ENCODE measurements at places on chromosomes 4 and X.
A peak's percentile ranks its signal among the peaks of the same experiment; 100 is the strongest.

- no peak for DNase-seq
These were observed 282.1 kb downstream of the GRIA2 start for GRCh38 chr4:157502656-157503055.

DNA sequence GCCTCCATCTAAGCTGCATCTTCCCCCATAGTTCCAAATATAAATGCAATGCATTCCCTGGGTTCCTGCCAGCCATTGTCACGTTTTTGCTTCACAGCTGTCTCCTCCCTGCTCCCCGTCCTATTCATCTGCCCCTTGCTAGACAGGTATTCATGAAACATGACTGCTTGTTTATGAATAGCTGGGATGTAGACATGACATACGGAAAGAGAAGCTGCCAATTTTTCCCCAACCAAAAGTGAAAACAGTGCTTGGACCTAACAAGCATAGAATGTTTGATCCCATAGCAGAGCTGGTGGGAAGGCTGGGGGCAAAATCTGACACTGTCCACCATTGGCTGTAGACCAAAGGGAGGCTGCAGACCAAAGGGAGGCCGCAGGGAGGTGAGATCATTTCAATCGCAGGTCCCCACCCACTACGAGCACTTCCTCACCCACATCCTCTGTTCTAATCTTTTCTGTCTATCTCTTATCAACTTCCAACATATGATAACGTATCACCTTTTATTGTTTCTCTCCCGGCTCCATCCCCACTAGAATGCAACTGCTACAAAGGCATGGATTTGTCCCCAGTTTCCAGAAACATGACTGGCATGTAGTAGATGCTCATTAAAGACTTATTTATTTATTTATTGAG is 8.5 kb upstream of the GYG2 start:
- DNase-seq, result peak; percentile 35

DNA sequence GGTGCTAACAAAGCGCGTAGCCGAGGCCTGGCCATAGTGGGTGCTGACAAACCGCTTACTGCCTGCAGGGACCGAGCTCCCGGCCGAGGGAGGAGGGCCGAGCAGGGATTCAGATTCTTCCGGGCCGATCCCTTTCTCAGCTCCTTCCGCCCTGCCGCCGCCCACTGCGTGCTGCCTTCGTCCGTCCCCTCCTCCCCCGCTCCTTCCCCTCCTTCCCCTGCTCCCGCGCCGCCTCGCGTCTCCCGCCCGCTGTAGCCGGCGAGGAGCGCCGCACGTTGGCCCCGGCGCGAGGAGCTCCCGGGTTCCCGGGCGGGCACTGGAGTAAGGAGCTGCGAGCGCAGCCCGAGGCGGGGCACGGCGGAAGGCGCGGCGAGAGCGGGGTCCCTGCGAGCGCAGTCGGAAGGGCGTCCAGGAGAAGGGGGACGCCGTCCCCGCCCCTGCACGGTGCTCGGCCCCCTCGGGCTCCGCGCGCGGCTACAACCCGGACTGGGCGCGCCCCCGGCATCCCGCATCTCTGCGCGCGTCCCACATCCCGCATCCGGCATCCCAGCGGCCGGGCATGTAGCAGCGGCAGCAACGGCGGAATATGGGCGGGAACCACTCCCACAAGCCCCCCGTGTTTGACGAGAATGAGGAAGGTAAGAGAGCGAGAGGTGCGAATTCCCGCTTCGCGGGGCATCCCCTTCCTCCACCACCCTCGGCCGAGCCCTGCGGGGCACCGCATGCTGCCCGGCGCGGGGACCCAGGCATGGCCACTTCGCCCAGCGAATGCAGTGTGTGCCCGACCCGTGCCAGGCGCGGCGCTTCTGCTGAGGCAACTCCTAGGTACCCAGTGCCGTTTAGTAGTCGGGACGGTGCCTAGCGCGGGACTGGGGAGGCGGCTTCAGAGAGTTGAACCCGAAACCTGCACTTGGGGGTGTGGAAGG is at the start of gene STK32B:
Gene STK32B (plus strand): TSS at position 203 of the 926 bp plus-strand sequence.
- DNase-seq, result peak; percentile 43

DNA sequence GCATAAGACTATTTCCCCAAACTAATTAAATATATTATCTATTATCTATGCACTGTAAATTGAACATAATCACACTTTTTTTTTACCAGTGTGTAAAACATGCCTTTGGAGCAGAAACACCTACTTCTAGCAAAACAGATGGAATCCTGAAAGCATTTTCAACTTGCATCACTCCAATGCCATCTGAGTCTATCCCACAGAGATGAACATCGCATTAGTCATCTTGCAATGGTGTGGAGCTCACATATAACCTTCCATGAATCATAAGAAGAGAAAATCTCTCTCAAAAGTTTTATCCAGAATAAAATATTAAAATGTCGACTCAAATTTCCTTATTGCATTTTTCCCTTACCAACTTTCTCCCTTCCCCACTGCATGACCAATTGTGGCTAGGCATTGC is 406.7 kb upstream of the ACTRT1 start:
- DNase-seq, result no peak

GRCh38 chrX:136546371-136546781 is 14.4 kb downstream of the VGLL1 start:
- DNase-seq, result no peak

GRCh38 chr4:14299166-14299565 is 671.6 kb upstream of the BOD1L1 start:
- no peak for DNase-seq

- no peak for DNase-seq
These were observed 167.2 kb downstream of the NPNT start for GRCh38 chr4:106062452-106062875.

Data from colonic mucosa (tissue), 4 donors.